GF-D8 (cell line): ENCODE measurements at places on chromosomes 3 and 15.

DNA sequence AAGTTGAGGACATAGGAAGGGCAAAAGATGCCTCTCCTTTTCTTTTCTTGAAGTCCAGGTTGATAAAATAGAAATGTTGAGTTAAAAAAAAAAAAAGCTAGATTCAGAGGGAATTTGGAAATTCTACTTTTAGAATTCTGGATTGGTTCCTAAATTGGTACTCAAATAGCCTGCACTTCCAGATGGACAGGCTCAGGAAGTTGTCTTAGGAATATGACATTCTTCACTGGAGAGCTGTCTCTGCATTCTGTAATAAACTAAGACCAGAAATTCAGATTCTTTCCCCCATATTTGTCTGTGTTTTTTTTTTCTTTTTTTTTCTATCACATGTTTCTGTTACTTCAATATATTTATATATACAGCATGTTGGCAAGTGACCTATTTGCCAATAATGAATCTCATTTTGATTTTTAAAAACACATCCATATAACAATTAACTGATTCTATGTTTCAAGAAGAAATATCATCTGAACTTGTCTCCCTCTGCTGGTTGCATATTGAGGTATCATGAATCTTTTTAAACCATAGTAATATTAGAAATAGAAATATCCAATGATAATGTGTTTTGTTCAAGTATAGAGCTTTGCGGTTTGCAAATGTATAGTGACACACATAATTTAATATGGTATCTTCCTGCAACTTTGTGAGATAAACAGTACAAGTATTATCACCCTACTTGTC is 8.5 kb upstream of the LSAMP start:
- DNase-seq = no peak

DNA sequence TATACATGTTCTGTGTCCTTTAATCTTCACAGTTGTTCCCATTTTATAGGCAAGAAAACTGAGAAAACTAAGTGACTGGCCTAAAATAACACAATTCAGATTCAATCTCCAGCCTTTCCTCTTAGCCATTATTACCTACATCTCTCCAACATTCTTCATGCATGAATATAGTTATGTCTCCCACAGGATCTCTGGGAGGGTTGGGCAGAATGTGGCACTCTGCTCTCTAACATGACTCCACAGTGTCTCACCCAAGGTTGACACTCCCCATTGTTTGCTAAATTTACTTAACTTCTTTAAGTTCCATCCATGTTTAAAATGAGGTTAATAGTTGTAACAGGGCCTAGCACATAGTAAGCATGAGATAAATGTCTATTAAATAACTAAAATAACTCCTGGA is 276.3 kb downstream of the ERC2 start:
- no peak for DNase-seq

- DNase-seq = peak; percentile 92
These were observed 73.8 kb downstream of the IQSEC1 start for GRCh38 chr3:12999147-13000140.

- DNase-seq = no peak
These were observed 655.5 kb downstream of the GBE1 start for GRCh38 chr3:81105789-81106488.

DNA sequence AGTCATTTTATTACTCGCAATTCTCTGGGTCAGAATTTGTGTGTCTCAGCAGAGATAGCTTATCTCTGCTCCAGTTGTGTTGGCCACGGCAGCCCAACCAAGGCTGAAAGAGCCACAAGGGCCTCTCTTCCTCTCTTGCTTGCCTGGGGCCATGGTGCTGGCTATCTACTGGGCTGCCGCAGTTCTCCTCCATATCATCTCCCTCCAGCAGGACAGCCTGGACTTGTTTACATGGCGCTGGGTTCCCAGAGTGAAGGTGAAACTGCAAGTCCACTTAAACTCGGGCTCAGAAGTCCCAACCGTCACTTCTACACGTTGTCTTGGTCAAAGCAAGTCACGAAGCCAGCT is 134.8 kb downstream of the UACA start:
- DNase-seq = no peak

DNA sequence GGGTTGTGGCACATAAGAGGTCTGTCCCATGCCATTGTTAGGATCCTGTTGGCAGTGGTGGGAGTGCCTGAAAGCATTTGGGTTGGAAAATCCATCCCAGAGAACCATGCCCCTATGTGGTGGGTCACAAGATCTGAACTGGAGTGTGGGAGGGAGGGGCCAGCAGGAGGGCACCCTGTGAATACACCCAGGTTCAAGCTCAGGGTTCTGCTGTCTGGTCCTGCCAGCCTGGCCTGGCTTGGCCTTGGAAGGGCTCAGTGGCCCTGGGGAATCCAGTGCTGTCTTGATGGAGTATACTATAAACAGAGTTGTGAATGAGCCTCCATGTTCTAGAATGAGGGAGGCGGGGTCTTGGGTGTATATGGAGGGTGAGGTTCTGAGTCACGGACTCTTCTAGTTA is 11.8 kb downstream of the ANKDD1A start:
- DNase-seq = no peak

- no peak for DNase-seq
These were observed 96.0 kb downstream of the GTPBP8 start for GRCh38 chr3:113086560-113087461.

GRCh38 chr3:126034481-126035361 is 49.2 kb downstream of the SLC41A3 start:
- no peak for DNase-seq

DNA sequence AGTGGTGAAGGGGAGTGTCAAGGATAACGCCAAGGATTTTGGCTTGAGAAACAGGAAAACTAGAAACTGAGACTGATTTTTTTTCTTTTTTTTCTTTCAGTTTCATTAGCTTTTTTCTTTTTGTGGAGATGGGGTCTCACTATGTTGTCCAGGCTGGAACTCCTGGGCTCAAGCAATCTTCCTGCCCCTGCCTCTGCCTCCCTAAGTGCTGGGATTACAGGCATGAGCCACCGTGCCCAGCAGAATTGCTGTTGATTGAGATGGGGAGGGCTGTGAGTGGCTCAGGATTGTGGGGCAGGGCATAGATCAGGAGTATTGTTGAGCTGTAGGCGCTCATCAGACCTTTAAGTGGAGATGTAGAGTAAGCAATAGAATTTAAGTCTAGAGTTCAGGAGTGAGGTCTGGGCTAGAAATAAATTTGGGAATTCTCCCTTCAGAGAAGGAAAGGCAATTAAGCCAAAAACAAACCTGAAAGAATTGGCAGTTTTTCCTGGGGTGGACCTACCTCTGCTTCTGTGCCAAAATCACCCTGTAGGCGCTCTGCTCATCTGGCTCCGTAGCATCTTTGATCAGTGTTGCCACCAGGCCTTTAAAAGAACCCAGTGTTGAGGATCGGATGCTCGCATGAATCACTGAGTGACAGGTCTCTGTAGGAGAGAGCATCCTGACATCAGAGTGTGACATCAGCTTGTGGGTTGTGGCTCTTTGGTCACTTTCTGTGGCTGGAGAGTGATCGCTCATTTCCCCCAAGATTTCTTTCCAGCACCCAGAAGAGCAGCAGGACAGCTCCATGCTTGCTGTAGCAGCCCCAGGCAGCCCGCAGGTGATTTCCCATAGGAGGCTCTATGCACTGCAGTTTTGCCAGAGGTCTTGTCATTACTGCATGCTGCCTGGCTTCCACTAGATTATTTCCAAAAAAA is 15.8 kb downstream of the ABHD17C start:
- no peak for DNase-seq

DNA sequence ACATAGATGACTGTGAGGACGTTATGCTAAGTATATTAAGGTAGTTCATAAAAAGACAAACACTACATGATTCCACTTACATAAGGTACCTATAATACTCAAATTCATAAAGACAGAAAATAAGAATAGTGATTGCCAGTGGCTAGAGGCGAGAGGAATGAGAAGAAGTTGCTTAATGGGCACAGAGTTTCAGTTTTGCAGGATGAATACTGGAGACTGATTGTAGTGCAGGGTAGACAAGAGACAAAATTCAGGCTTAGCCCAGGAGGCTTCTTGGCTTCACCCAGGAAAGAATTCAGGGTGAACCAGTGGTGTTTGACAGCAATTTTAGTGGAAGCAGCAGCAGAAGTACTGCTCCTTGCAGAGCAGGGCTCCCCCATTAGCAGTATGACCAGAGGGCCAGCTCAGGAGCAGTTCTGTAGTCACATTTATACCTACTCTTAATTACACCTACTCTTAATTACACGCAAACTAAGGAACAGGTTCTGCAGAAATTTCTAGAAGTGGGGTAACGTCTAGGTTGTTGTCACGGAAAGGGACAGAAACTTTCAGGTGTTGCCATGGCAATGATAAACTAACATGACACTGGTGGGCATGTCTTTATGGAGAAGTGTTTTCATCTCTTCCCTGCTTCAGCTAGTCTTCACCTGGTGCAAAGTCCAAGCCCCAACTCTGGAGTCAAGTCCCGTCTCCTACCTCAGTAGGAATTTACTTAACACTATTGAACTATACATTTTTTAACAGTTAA is 55.2 kb downstream of the TBL1XR1 start:
- no peak for DNase-seq

DNA sequence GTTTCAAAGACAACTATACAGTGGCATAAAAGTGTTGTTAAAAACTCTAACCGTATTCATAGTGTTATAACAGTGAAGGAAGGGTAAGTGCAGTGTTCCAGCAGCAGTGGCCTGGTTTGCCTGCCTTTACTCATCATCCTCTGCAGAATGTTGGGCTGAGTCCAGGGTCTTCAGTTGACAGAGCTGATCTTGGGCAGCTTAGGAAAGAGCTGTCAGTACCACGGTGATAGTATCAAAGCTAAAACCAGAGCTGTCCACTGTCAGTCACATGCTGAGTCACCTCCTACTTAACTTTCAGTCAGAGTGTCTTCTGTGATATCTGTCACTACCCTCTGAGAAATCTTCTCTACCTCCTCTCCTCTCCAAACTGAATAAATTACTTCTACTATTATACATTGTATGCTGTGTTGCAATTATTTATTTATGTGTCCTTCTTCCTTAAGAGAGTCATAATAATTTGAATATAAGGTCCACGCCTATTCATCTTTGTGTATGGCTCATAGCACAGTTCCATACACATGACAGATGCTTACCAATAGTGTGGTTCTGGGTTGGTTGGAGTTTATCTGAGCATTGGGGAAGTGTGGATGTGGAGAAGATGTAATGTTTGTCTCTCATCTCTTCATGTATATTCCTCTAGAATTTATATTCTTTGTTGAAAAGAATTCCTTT is 242.1 kb downstream of the ZIC1 start:
- no peak for DNase-seq

DNA sequence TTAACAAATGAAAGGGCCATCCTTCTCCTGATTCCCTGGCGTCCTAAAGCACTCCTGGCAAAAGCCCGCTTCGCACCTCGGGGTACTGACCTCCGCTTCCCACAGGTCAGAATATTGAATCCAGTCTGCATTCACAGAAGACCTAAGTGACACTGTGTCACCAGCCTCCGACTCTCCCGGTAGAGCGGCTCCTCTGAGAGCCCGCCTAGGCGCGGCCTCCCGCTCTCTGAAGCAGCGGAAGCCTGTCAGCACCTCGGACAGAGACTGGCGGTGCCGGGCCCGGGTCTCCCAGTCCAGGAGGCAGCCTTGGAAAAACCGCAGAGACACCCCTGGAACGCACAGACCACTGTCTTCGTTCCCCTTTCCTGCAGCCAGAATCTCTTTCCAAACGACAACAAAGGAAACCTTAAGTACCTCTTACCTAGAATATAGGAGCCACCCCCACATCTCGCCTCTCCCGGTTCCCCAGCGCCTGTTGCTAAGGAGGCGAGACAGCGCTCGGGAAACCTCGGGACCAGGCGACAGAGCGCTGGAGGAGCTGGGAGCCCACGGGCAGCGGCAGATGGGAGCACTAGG is 1.2 kb downstream of the GABRB3 start:
- no peak for DNase-seq

- DNase-seq = no peak
These were observed 105.6 kb upstream of the ROPN1 start for GRCh38 chr3:124097362-124098131.

DNA sequence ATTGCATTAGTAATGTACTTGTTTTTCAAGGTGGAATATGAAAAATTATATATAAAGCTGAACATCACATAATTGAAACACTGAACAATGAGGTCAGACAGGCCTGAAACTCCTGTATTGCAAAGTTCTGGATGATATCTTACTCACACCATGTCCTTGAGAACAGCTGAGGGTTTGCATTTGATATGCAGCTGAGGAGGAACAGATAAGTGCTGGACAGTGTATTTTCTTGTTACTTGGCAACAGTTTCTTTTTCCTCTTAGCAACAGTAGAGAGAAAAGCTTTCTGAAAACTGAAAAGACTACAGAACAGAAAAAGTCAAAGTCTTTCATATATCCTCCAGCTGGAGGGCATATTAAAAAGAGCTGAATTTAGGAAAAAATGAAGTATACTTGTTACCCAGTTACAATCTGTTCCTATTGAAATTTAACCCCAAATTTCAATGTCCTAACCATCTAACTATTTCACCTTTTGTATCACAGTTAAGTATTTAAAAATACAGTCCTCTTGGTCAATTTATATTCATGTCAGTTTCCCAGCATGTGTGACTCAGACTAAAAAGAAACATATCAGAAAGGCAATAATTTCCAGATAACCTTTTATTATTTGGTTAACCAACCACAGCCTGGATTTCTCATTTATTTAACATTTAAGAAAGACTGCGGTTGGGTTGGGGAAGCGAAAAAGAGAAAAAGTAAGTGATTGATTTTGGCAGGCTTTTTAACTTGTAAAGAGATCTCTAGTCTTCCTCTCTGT is 733.0 kb upstream of the DPPA4 start:
- DNase-seq = no peak

GRCh38 chr3:142947799-142948575 is 15.5 kb downstream of the PAQR9 start:
- DNase-seq = no peak

- DNase-seq = no peak
These were observed 69.4 kb downstream of the MCF2L2 start for GRCh38 chr3:183359036-183359435.

DNA sequence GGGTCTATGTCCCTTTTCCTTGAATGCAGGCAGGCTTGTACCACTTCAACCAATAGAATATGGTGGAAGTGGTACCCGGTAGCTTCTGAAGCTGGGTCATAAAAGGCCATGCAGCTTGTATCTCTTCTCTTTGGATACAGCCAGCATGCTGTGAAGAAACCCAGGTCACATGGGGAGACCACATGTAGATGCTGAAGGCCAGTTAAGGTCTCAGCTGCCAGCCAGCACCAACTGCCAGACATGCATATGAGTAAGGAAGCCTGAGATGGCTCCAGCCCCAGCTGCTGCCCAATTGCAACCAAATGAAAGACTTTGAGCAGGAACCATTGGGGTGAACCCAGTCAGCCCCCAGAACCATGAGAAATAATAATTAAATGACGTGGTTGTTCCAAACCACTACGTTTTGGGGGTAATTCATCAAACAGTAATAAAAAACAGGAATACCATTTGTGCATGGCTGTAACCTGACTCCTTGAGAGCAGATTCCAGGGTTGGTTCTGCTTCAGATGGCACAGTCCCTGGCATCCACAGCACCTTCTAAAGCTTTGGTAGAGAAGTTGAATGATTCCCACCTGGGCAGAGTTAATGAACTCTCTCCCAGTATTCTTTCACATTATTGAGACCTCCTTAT is 3.8 kb downstream of the RBP2 start:
- DNase-seq = no peak
